Cortex of kidney (tissue), 1 donor: ENCODE measurements at places on chromosomes 16 and 17.

- no peak for DNase-seq
These were observed 11.0 kb downstream of the NEUROD2 start for GRCh38 chr17:39596543-39597267.

GRCh38 chr17:48728232-48729231, at the start of gene HOXB13:
Gene HOXB13 (minus strand): TSS chr17:48728750. CDS start chr17:48728593, 157 bp downstream.
- DNase-seq = no peak

DNA sequence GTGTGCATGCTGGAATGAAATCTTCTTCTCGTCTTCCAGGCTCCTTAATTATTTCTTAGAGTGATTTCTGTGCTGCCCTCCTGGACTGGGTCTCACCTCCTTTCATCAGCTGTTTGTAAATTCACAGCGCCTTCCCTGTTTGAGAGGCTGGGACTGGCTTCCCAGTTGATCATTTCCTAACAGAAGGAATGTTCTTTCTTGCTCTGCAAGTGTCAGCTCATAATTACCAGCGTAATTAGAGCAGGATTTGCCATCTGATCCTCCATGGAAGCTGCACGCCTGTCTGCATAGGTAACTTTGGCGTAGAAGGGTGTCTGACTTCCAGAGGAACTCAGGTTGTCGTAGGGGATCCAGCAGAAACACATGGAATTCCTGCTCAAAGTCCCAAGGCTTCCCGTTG, 375.0 kb upstream of the EEF2KMT start:
- DNase-seq = no peak

DNA sequence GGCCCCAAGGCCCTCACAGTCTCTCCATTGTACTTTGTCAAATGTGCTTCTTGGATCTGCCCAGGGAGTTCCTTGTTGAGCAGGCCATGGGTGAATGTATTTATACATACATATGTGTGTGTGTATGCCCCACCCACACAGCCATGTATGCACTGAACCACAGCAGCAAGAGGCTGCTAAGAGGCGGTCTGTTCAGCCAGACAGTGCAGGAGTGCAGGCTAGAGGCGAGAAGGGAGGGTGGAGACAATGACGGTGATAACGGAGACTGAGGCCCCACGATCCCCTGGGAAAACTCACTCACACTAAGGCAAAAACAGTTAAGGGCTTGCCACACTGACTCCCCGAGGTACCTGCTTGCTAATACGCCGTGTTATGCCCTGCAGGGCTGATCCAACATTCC, 151.0 kb upstream of the CDC42EP4 start:
- no peak for DNase-seq

GRCh38 chr17:78174870-78175642, 6.7 kb downstream of the SYNGR2 start:
- DNase-seq = no peak

- no peak for DNase-seq
These were observed 25.1 kb downstream of the MINK1 start for GRCh38 chr17:4858068-4858881.

GRCh38 chr17:2172999-2173398, 118.1 kb downstream of the HIC1 start:
- DNase-seq = no peak

GRCh38 chr16:28166394-28167208, 45.2 kb downstream of the XPO6 start:
- DNase-seq = no peak

DNA sequence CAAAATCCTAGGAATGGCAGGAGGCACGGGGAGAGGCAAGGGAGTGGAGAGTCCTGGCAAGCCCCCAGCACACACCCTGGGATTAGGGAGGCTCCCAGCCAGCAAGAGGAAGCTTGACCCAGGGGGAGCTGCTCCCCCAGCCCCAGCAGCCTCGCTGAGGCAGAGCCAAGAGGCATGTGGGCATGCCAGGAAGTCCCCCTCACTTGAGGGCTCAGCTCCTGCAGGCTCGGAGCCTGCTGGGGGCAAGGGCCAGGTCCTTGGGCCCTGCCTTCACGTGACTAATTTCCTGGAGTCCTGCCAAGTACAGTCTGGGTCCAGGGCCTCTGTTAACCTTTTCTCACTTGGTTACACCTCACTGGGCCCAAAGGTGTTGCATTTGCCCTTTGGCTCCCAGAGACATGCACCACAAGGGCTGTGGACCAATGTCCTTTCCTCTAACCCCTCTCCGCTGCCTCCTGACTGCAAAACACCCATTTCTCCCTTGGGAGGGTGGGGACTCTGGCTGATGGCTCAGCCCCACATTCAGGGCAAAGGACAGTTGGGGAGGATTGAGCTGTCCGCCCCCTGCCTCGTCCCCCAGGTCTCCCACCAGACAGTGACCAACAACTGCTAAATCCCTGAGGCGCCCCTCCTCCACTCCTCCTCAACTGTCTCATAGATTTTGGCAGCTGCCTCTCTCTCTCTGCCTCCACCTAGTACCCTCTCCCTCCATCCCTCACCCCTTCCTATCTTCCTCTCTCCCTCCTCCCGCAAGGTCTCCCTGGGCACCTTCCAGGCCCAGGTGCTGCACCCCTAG, 4.4 kb upstream of the SLC47A2 start:
- no peak for DNase-seq

DNA sequence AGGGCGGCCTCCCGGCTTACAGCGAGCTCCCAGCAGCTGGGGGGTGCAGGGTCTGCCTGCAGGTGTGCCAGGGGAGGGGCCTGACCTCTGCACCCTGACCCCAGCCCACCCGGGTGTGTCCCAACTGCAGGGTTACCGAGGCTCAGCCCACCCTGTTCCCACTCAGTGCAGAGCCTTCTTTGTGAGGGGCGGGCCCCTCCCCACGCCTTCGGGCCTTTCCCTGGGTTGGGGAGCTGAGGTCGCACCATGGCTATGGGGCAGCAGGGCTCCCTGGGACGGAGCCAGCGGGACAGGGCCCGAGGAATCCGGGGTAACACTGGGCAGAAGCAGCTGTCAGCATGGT, 17.1 kb downstream of the CACNA1H start:
- no peak for DNase-seq

GRCh38 chr17:67046398-67046797, 2.0 kb downstream of the CACNG1 start:
- no peak for DNase-seq

- no peak for DNase-seq
These were observed 25.9 kb upstream of the PVALEF start for GRCh38 chr17:81139428-81139827.

- no peak for DNase-seq
These were observed 70.1 kb downstream of the ABCC1 start for GRCh38 chr16:16019488-16019887.

- DNase-seq = no peak
These were observed 186.6 kb downstream of the WWOX start for GRCh38 chr16:78286065-78286464.

DNA sequence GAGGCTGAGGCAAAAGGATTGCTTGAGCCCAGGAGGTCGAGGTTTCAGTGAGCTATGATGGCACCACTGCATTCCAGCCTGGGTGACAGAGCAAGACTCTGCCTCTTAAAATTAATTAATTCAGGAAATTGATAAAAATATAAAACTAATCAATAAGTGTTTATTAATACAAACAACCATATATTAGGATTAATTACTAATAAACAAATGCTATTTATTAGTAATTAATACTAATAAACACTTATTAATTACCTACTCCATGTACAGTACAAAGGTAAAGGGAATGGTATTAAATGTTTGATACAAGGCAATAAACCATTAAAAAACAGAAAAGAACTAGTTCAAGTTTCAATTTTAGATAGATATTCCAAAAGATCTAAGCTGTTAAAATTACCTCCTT, 119.2 kb upstream of the C17orf78 start:
- DNase-seq = no peak

DNA sequence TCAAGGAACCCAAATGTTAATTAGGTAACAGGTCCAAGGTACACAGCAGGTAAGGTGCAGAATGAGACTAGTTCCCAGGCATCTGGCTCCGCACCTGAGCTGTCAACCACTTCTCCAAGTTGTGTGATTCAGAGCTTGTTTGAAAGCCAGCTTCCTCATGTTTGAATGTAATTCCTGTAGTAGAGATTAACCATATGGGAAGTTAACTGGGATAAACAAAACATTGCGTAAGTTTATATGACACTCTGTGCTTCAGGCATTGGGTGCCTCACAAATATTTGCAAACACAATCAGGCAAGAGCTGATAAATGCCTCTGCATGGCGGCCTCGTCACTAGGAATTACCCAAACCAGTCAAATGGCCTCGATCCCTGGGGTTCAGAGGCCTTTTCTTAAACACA, 27.9 kb upstream of the CPHXL start:
- DNase-seq = no peak

- no peak for DNase-seq
These were observed 92.0 kb upstream of the CCL2 start for GRCh38 chr17:34163123-34163522.

DNA sequence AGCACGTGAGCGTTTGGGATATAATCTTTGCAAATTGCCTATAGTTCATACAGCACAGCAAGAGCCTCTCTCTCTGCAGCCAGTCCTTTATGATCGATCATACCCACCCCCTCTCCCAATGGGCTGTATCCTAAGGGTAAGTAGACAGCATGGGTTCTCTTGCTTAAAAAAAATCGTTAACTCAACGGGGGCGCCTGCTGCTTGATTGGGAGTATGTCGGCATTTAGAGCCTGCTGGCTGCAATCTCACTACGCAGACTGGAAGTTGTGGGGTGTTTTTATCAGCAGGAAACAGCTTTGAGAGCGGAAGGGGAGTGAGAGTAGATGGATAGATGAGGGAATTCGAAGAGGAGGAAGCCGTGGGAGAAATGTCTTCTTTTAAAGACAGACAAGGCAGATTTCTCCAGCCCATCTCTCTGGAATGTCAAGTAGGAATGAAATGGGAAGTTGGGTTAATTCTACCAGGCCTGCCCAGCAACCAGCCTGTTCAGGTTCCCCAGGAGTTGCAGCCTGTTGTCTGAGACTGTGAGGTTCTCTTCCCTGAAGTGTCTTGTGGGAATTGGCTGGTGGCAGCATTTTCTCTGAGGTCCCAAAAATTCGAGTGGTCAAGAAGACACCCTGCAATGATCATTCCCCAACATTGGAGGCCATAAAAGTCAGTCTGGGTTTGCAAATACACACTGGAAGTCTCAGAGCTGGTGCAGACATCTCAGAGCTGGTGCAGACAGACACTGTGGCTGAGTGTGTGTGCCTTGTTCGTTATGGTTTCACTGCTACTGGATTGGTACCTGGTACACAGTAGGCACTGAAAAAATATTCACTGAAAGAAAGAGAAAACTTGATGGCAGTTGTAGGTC, 65.6 kb downstream of the PRKCB start:
- no peak for DNase-seq

DNA sequence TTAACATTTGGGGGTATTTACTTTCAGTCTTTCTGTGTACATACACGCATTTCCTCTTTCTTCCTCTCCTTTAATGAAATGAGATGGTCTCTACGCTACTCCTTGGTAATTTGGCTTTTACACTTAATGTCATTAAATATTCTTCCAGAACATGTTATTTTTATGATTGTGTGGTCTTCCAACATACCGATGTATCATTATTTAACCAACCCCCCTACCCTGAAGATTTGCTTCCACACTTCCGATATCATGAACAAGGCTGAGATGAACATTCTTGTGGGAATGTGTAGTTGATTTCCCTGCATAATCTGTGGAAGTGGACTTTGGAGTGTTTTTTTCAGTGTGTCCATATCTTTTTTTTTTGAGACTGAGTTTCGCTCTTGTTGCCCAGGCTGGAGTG, 2.3 kb upstream of the PGS1 start:
- DNase-seq = no peak

GRCh38 chr16:68520649-68521086, 18.4 kb upstream of the ZFP90 start:
- DNase-seq = no peak

- DNase-seq = no peak
These were observed 60.6 kb downstream of the C16orf82 start for GRCh38 chr16:27127308-27127707.

- no peak for DNase-seq
These were observed 1.5 kb downstream of the GRIN2A start for GRCh38 chr16:10180771-10181163.

- DNase-seq = no peak
These were observed 40.5 kb downstream of the MYH3 start for GRCh38 chr17:10616502-10617119.

GRCh38 chr17:43219001-43219400, 7.3 kb downstream of the TMEM106A start:
- no peak for DNase-seq

DNA sequence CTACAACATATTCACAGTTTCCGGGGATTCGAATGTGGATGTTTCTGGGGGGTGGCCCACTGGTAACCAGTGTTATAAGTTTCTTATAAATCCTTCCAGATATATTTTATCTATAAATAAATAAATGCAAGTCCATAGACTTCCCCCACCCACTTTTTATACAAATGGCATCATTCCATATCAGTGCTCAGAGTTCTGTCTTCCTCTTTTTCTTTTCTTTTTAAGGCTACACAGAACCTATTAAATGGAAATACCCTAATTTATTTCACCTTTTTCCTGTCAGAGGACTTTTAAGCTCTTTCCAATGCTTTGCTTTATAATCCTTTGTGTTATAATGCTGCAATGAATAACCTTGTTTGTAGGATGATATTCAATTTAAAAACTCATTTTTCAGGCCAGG, 3.8 kb downstream of the LGALS9 start:
- no peak for DNase-seq

DNA sequence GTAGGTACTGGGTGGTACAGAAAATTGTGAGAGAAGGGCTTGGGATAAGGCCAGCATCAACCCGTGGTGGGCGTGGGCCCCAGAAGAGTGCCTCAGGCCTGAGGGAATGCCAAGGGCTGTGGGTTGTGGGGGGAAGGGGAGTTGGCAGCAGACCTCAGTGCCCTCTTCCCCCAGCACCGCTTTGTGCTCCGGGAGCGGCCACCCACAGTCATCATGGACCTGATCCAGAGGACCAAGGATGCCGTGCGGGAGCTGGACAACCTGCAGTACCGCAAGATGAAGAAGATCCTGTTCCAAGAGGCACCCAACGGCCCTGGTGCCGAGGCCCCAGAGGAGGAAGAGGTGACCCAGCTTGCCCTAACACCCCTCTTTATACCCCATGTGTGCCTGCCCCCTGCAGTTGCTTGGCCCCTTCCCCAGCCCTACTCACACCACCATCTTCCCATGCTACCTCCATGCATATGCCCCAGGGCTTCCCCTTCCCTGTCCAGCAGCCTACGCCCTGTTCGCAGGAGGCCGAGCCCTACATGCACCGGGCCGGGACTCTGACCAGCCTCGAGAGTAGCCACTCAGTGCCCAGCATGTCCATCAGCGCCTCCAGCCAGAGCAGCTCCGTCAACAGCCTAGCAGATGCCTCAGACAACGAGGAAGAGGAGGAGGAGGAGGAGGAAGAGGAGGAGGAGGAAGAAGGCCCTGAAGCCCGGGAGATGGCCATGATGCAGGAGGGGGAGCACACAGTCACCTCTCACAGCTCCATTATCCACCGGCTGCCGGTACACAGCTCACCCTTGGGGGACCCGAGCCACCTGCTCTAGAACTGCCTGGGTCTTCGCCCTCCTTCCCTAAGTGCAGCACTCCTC, 9.1 kb downstream of the TAOK2 start:
- DNase-seq = no peak
